ENCODE measurements at places on chromosomes 11 and 22.

DNA sequence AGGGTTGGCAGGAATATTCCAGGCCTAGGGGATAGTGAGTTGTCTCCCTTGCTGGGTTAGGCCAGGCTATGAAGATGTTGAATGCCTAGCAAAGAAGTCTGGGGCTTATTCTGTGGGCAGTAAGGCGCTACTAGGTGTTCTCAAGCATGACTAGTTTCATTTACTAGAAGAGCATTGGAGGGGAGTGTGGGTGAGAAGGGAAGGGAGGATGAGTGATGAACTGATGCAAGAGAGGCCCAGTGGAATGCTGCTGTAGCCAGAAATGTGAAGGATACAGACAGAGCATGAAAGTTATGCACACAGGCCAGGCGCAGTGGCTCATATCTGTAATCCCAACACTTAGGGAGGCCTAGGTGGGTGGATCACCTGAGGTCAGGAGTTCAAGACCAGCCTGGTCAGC, 33.5 kb downstream of the POU2F3 start:
- no peak for DNase-seq

DNA sequence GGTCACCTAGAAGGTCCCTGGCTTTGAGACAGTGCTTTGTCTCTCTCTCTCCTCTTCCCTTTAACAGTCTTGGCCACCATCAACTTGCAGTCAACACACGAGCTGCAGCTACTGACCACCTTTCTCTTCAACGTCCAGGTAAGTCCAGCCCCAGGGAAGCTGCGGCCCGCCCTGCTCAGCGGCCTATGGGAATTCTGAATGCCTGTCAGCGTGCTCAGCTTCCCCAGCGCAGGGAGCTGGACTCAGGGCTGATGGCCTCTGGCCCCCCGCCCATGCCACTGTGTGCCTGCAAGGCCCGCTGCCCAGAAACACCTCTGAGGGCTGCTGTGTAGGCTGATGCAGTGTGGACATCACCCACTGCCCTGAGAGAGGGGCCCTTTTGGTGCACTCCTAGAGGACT, 32.5 kb downstream of the GLB1L2 start:
- DNase-seq: no peak

DNA sequence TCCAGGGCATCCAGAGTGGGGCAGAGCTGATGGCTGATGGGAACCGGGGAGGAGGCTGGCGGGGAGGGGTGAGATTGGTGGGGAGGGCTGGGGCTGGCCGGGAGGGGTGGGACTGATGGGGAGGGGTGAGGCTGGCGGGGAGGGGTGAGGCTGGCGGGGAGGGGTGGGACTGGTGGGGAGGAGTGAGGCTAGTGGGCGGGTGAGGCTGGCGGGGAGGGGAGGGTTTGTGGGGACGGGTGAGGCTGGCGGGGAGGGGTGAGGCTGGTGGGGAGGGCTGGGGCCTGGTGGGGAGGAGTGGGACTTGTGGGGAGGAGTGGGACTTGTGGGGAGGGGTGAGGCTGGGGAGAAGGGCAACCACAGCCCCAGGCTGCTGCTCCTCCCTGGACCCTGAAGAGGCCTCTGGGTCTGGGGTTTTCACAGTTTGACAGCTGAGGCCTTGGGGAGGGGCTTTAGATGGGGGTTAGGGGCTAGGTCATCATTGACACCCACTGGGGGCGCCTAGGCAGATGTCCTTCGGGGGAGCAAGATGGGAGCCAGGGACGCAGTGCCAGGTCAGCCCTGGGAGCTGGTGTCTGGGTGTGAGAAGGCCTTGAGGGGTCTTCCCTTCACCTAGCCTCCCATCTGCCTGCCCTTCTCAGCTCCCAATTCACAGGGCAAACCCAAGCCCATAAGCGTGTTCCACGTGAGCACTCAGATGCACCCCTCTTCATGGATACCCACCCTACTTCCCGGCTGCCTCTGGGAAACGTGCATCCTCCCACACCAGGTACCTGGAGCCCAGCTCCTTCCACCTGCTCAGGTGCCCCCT, 26.7 kb downstream of the PARVG start:
- no peak for DNase-seq

DNA sequence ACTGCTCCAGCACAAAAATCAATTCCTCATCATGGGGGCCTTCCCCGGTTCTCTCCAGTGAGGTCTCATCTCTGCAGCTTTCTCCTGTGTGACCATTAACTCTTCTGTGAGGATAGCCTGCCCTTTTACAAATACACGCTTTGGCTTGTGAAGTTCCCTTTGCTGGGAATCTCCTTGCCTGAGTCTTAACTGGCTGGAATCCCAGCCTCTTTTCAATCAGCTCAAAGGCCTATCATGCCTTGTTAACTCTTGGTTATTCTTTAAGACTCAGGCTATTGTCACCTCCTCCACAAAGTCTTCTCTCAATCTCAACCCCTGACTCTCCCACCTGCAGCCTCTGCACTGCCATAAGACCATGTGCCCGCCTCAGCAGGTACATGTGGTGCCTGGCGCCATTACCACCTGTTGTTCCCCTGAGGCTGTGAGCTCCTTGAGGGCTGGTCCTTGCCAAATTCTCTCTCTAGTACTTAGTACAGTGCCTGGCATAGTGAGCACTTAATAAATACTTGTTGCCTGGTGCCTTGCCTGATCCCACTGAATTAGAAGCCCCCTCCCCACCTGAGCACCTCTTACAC, 128.2 kb downstream of the ST3GAL4 start:
- DNase-seq: no peak

DNA sequence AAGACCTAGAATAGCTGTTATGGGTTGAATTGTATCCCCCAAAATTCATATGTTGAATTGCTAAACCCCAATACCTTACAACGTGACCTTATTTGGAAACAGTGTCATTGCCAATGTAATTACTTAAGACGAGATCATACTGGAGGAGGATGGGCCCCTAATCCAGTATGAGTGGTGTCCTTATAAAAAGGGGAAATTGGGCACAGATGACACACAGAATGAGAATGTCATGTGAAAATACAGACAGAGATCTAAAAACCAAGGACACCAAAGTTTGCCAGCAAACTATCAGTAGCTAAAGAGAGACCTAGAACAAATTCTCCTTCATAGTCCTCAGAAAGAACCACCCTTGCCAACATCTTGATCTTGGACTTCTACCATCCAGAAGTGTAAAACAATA, 127.7 kb downstream of the ATXN10 start:
- DNase-seq: no peak

- DNase-seq: no peak
These were observed 58.9 kb downstream of the MYEOV start for GRCh38 chr11:69352715-69353319.

DNA sequence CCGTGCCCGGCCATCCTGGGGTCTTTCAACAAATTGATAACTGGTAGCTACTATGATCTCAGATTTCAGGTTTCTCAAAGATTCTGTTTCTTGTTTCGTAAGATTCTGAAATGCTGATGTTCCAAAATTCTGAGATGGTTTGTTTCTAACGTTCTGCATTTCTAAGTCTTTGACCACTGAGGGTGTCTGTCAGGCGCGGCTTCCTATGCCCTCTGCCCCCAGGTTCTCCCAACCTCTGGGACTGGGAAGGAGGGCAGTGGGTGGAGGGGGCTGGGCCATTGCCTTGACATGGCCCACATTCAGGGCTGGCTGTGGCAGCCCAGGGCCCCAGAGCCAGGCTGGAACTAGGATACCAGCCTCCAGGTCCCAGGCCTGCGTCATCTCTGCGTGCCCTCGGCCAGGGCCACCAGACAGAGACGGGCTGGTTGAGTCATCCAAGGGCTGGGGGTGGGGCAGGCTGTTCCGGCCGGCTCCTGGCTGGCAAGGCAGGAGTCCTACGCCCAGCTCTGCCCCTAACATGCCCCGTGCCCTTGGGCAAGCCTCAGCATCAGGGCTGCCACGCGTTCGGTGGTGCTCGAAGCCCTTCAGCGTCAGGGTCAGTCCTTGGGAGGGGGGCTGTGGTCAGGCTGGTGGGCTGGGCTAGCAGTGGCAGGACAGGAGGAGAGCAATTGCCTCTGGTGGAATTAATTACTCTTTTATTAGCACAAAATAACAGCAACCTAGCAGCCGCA, 5.2 kb downstream of the TMEM134 start:
- no peak for DNase-seq

Data from T follicular helper cell (primary cell).